ENCODE measurements at places on chromosomes 12 and 14.

GRCh38 chr14:28584951-28585350 lies 181.6 kb upstream of the FOXG1 start:
- DNase-seq, result no peak

DNA sequence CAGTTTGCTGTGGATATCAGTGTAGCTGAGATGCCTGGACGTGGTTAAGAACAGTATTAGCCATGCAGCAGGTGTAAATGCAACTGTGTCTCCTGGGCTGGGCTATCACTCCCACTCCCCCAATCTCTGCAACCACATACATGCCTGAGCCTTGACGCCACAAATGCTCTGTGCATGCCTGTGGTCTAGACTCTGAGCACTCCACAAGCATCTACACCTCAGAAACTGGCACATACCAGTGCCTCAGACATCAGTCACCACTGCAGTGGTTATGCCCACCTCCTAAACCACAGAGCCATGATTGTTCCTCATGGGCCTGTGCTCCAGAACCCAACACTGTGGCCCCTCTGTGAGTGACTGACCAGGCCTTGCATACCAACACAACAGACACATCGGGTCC lies 226.8 kb upstream of the ALG10 start:
- DNase-seq, result peak; percentile 40

DNA sequence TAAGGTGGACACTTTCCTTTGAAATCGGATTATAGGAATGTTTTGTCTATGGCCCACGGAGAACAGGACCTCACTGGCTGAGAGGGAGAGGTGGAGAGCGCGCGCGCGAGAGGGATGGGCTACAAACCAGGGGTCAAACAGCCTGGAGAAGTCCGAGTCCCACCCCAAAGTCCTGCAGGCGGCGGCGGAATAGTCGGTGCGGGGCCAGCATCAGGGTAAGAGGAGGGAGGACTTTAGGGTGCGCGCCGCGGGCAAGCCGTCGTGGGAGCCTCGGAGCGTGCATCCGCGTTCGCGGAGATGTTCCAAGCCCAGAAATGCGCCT lies 3.3 kb upstream of the HOXC8 start:
- DNase-seq, result no peak

GRCh38 chr14:80586131-80586530 lies 355.4 kb downstream of the CEP128 start:
- DNase-seq, result no peak

DNA sequence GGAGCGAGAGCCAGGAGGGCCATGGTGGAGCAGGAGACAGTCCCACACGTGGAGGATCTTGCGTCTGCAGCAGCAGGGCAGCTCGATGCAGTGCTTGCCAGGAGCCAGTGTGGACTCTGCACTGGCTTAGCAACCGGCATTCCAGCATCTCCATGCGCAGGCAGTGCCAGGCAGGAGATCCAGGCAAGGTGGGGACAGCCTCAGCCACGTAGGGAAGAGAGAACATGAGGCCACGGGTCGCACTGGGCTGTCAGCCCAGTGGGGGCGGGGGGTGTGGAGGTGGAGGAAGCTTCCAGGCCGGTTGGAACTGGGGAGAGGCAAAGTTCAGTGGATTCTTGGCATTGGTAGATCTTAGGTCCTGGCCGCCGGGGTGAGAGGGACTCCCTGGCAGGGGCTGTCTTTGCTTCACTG lies 121.0 kb upstream of the EVL start:
- no peak for DNase-seq

DNA sequence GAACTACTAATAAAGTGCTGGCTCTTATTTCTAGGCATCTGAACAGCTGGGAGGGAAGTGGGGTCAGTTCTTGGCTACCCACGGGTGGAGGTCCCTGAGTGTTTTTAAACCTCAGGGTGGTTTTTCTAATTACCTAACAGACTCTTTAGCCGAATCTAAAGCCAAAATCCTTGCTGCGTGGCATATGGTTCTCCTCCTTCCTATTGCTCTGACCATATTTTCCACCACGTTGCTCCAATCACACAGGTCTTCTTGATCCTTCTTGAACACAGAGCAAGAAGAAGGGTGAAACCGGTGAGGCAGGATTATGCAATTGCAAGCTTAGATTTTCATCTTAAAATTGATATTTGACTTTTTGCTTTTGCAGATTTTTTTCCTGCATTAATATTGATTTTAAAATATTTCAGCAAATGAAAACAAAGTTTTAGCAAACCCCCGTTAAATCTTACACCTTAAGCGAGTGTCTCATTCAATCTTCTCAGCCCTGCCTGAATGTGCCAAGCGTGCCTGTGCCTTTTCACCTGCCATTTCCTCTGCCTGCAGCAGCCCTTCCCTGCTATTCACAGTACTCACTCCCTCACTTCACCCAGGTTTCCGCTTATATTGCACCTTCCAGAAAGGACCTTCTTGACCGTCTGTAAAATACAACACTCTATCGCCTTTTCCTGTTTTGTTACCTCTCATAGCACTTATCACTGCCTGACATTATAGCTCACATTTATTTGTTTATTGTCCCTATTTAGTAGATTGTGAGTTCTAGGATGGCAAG lies 506.0 kb downstream of the DIO2 start:
- no peak for DNase-seq

DNA sequence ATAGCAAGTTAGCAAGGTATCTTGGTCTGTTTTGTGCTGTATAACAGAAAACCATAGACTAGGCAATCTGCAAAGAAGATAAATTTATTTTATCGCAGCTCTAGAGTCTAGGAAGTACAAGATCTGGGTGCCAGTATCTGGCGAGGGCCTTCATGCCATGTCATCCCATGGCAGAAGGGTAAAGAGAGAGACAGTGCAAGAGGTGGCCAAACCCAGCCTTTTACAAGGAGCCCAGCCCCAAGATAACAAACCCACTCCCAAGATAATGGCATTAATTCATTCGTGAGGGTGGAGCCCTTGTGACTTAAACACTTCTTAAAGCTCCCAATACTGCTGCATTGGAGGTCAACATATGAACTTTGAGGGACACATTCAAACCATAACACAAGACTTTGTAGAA lies 16.9 kb downstream of the RPS29 start:
- DNase-seq, result no peak

DNA sequence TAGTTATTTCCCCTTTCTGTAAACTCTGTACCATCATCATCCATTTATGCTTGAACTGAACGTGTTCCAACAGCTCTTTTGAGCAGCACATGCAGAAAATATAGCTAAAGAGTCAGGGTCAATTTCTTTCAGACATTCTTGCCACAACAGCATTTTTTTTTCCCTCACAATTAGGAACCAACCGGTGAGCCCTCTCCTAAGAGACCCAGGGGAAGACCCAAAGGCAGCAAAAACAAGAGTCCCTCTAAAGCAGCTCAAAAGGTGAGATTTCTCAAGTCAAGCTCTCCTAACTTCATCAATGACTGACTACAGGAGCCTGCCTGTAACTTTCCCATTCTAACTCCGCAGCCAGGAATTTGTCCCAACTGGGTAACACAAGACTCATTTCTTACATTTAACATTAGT lies 3.5 kb downstream of the HMGA2 start:
- DNase-seq, result no peak

DNA sequence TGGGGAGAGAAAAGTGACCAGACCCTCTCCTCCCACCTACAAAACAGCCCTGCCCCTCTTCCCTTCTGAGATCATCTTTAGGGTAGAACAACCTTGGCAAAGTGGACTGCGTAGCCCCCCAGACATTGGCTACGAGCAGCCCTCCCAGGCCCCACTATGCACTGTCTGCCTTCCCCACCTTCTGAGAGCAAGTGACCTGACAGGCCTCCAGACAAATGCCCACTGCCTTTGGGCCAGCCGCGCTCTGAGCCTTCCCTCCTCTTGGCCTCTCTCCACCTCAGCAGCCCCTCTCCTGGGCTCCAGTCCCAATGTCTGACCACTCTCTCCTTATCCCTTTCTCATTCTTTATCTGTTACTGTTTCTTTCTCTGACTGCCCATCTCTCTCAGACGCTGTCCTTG lies 46.5 kb upstream of the CCND2 start:
- DNase-seq, result no peak

GRCh38 chr12:34107781-34108404 lies 85.6 kb downstream of the ALG10 start:
- DNase-seq, result no peak

- DNase-seq, result no peak
These were observed 860.6 kb upstream of the MGAT4C start for GRCh38 chr12:87116780-87117179.

DNA sequence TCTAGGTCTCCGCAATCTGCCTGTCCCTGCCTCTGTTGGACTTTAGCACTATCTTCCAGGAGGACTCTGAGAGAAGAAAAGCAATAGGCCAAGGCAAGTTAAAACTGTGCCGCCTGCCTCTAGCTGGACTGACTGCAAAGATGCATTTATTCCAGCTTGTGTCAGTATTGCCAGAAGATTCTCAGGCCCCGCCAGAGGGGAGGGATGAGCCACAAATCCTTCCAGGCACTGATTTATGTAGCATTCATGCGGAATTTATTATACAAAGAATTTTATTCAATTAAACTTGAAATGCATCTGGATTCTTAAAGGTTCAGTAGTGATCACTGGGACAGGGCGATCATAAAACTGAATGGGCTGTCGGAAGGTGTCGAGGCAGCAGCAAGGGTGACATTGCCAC lies 19.8 kb downstream of the MMAB start:
- DNase-seq, result no peak

DNA sequence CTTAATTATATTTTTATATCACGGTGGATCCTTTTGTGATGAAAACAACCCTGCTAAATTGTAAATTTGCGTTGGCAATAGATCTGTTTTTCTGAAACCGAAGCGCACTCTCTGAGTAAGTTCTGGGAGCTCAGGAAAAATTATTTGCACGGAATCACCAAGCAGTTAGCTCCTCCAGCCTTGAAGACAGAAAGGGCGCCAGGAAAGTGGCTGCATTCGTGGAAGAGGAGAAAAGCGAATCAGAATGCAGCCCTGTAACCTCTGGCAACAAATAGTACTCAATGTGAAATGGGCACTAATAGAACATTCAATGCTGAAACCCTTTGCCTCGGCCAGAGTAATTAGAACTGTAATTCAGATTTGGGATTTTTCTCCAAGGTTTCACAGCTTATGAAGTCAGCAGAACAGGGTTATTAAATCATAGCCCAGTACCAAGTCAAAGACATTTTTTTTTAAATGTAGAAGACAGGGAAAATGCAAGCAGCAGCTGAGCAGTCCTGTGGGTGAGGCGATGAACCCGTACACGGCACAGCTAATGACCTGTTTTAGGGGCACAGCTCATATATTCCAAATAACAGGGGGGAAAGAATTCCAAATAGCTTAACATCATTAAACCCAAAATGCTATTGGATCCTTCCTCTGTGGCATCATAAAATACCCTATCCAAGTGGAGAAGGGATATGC lies 251.4 kb downstream of the EGLN3 start:
- DNase-seq, result no peak

DNA sequence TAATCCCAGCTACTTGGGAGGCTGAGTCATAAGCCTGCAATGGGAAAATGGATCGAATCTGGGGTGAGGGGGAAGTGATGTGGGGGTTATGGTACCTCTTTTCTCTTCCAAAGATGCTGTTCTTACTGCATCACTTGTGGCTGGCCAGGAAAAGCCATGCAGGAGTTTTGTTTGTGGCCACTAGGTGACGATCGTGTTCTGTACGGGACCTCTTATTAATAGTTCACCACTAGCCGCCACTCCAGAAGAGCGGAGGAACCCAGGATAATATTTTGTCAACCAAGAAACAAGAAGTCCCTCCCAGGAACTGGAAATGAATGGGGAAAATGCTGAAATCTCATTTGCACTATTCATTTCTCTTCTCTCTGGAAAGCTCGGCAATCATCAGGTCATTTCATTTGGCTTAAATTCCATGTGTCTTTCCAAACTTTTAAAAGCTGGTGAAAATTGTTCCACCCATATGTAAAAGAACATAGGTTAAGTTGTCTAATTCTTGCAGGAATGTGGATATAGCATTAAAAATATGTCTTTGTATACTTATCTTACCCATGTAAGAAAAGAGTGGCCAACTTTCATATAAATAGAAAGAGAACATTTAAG lies 8.9 kb downstream of the GPR65 start:
- DNase-seq, result no peak

GRCh38 chr14:23402296-23403138 lies 5.6 kb downstream of the MYH6 start:
- DNase-seq, result no peak

GRCh38 chr12:119665164-119665929 lies 2.6 kb upstream of the PRKAB1 start:
- no peak for DNase-seq

- DNase-seq, result no peak
These were observed 586.6 kb upstream of the NOVA1 start for GRCh38 chr14:27184427-27184826.

GRCh38 chr12:109950625-109951024 lies 45.5 kb downstream of the GIT2 start:
- no peak for DNase-seq

GRCh38 chr14:90674043-90674670 lies 142.1 kb downstream of the TTC7B start:
- no peak for DNase-seq

- no peak for DNase-seq
These were observed 42.3 kb upstream of the PAPOLA start for GRCh38 chr14:96459851-96460250.

- DNase-seq, result no peak
These were observed 18.4 kb downstream of the NR2C1 start for GRCh38 chr12:95055057-95055456.

- no peak for DNase-seq
These were observed 6.1 kb downstream of the SPRING1 start for GRCh38 chr12:116731801-116732200.

GRCh38 chr12:13957576-13957975 lies 23.8 kb downstream of the GRIN2B start:
- DNase-seq, result no peak

DNA sequence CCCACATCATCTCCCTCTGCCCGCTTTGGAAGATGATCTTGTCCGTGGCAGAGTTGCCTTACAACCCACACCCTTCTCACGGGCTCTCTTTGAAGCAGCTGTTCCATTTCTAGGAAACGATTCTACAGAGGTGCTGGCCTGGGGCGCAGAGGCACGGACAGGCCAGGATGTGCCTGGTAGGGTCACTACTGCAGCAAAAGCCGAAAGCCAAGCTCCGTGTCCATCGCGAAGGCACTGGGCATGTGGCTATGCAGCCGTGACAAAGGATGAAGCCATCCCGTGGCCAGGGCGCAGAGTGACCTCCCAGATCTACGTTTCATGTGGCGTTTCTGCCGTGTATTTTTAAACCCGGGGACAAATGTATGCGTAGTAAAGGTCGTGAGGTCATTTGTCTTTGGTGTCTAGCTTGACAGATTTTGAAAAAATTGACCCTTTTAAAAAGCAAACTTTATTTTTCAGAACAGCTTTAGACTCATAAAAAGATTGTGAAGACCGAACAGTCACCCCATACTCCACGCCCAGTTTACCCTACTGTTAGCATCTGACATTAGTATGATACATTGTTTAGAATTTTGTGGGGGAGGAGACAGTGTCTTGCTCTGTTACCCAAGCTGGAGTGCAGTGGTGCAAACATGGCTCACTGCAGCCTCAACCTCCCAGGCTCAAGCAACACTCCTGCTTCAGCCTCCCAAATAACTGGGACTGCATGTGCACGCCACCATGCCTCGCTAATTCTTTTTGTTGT lies 40.4 kb upstream of the NCOR2 start:
- DNase-seq, result no peak

DNA sequence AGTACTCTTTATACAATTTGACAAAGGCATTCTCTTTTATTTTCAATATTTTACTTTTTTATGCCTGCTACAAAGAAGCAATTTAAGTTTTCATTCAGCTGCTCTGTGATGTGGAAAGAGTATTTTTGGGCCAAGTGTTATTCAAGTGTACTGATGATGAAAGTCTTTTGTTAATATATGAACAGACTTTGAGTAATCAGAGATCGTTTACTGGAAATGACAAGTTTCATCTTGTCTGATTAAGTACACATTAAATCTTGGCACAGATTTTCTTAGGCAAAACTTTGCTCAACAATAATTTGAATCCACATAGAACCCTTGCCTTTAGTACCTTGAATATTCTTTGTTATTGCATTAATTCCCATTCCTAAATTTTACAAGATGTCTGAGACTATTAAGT lies 13.3 kb upstream of the PZP start:
- peak; percentile 19 for DNase-seq
